ENCODE measurements at places on chromosomes 13 and 19. TPM values are rescaled to one million over a fixed set of nuclear protein-coding genes. Genes with fewer than 3 reads are reported as not detected.

DNA sequence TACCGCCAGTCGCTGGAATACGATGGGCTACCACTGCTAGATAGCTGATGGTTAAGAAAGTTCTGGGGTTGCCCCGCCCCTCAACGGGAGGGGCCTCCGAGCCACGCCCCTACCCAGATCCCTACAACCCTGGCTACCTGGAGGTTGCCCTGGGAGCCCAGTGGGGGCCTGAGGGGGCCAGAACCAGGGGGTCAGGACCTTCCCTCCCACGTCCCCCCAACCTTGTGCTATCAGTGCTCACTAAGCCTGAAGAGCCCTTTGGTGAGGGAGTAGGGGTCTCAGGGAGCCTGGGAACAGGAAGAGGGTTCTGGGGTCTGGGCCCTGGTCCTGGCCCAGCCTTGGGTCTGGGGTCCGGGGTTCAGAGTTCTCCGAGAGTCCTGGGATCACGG lies 8.9 kb downstream of the OCEL1 start:
- peak; percentile 44 for DNase-seq

DNA sequence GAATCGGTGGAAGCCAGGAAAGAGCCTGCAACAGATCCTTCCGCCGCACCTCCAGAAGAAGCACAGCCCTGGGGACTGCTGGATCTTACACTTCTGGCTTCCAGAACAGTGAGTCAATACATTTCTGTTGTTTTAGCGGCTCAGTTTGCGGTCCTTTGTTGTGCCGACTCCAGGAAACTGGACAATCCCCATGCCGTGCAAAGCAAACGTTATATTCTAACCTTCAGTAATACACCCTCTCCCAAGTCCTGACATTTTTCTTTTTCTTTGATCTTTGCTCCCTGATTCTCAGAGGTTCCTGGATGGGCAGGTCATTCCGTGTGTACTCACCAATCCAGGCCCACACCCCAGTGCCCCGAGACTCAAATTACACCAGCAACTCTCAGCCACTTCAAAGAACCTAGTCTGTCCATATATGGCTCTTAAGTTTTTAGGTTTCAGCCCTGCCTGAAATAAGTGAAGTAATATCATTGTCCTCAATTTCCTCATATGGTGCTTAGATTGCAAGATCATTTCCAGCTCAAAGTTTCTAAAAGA lies 387.1 kb upstream of the SGCG start:
- DNase-seq = no peak

- DNase-seq = no peak
Observed at GRCh38 chr13:43389983-43390382, 366.6 kb downstream of the DNAJC15 start.

The RNF17 gene
- not detected for total RNA-seq

DNA sequence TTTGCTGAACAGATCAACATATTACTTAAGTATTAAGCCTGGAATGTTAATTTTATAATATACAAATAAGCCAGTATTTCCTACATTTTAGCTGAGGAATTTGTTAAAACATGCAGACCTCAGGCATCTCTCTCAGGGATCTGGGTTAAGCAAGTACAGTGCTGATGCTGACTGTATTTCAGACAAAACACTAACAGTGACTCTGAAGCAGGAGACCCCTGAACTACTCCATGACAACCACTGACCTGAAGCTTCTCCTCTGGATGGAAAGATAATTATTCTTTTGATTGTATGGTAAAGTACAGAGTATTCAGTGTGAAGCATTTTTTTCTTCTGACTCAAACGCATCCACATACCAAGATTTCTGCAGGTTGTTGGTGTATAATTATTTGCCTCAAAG lies 680.8 kb downstream of the LIG4 start:
- no peak for DNase-seq

DNA sequence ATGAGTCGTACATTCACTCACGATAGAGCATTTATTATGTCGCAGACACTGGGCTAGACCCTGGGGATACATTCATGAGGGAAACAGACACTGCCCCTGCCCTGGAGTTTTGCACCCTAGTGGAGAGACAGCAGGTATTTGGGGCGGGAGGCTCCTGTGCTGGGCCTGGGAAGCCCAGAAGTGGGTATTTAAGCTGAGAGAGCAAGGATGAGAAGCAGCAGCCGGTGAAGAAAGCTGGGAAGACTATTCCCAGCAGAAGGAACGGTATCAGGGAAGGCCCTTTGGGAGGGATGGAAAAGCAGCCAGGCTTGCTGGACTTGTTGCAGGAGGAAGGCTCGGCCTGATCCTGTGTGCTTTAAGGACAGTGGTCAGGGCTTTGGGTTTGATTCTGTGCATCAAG lies 54.5 kb downstream of the CDADC1 start:
- DNase-seq = no peak

DNA sequence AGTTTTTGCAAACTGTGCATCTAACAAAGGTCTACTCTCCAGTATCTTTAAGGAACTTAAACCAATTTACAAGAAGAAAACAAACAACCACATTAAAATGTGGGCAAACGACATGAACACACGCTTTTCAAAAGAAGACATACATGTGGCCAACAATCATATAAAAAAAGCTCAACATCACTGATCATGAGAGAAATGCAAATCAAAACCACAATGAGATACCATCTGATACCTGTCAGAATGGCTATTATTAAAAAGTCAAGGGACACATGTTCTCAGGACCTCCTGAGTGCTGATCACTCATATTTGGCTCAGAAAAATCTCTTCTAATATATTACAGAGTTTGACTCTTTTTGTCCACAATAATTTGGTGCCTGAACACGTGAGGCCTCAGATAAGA lies 14.2 kb upstream of the LILRB1 start:
- DNase-seq = no peak

The PPM1N gene
- 2.2 TPM for total RNA-seq

The IGFL3 gene
- total RNA-seq = not detected

GRCh38 chr13:48000559-48001113 lies 437 bp downstream of the SUCLA2 start:
- peak; percentile 10 for DNase-seq

The CLC gene
- total RNA-seq = 0.35 TPM

DNA sequence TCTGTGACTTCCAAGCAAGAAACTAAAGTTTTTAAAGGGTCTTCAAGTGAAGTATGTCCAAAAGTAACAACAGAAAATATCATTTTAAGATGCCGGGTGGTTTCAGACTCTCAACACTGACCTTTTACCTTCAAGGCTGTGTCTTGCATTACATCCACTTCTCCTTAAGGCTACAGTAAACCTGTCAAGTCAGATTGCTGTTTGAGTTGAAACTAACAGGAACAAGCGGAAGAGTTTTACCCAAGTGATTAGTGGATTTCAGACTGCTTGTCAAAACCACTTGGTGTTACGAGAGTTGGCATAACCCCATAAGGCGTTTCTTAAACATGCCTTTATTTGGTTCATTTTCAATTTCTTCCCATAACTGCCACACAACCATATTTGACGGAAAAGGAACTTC lies 283.1 kb downstream of the DCT start:
- no peak for DNase-seq

The ZNF649 gene
- 13.9 TPM for total RNA-seq

- DNase-seq = no peak
Observed at GRCh38 chr19:1354970-1355567, 28.6 kb upstream of the NDUFS7 start.

The CEACAM6 gene
- 61.6 TPM for total RNA-seq

DNA sequence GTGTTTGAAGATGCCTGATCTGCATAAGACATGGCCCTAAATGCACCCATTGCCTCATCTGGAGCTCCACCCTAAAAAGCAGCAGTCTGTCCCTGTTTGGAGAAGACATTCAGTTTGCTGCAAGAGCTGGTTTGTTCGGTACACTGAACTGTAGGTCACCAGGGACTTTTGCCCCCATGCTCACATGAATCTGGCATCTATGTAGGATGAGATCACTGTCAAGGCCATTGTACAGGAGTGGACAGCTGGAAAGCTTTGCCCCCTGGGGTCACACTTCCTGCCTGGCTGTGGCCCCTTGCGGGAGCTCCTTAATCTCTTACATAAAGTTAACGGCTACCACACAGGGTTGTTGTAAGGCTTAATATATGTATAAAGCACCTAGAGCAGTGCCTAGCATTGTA lies 73.0 kb downstream of the IPO5 start:
- no peak for DNase-seq

- no peak for DNase-seq
Observed at GRCh38 chr13:46041419-46041839, 11.1 kb downstream of the ZC3H13 start.

The PHLDB3 gene
- total RNA-seq = 35.3 TPM

GRCh38 chr13:81986308-81986707 lies 1645.4 kb upstream of the SPRY2 start:
- no peak for DNase-seq

DNA sequence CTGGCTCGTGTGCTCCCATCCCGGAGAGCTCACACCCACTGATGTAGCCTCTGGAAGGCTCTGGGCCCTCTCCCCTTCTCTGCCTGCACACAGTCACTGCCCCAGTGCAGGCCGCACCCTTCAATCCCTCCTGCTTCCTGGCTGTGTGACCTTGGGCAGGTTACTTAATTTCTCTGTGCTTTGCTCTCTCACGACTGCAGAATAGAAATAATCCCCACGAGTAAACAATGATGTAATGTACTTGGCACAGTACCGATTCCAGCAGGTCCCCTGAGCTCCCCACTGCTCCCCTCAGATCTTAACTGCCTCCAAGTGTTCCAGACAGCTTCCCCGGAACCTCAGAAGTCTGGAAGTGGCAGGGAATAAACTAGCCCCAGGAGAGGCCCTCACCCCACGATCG lies 16.1 kb downstream of the LIG1 start:
- DNase-seq = no peak

- DNase-seq = no peak
Observed at GRCh38 chr13:112871742-112872141, 97.3 kb upstream of the MCF2L start.

The CRX gene
- not detected for total RNA-seq

GRCh38 chr13:112252804-112253590 lies 123.2 kb upstream of the SPACA7 start:
- DNase-seq = no peak

- no peak for DNase-seq
Observed at GRCh38 chr13:23433171-23434153, at the start of gene SACS. SACS (minus strand) TSS chr13:23433702; CDS start chr13:23411239, 22,463 bp downstream.

The HOMER3 gene
- total RNA-seq = 24.5 TPM

DNA sequence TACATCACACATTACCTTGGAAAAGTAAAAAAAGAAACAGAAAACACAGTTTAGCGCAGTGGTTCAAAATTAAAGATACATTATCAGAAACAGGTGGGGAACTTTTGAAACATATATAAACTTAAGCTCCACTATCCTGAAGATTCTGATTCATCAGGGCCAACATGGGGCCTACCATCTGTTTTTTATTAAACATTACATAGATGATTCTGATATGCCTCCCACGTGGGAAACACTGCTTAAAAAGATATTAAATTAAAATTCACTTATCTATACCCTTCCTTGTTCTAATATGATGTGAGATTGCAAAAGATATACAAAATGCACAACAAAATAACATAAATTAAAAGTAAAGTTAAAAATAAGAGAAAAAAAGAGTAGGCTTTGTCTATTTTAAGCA lies 125.0 kb downstream of the VWA8 start:
- DNase-seq = no peak

GRCh38 chr13:27037571-27037970 lies 134.0 kb downstream of the USP12 start:
- no peak for DNase-seq

GRCh38 chr19:12867120-12868099 lies 13.8 kb downstream of the DNASE2 start:
- peak; percentile 47 for DNase-seq

- no peak for DNase-seq
Observed at GRCh38 chr19:4108767-4109625, 14.9 kb downstream of the MAP2K2 start.

The TMEM255B gene
- 17.0 TPM for total RNA-seq

- DNase-seq = peak; percentile 37
Observed at GRCh38 chr13:98033277-98034247, 80.1 kb downstream of the IPO5 start.

- DNase-seq = no peak
Observed at GRCh38 chr13:59679254-59679653, 484.5 kb downstream of the DIAPH3 start.

DNA sequence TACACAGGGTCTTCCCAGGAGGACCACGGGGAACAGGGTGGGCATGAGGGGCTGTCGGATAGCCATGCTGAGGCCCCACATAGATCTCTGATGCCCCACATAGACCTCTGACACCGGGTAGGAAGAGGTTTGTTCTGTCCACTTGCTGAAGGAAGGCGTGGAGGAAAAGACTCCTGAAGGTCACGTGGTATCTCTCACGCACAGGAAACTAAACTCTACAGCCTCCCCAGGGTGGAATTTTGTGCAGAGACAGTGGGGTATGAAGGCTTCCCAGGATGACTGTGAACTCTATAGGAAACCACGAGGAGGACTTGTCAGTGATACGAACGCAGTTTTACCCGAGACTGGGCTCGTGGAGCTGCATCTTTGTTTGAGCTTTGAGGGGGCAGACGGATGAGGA lies 2.8 kb downstream of the EVI5L start:
- no peak for DNase-seq

- DNase-seq = peak; percentile 66
Observed at GRCh38 chr13:29595380-29596063, at the start of gene SLC7A1. SLC7A1 (minus strand) TSS chr13:29595688; CDS start chr13:29536188, 59,500 bp downstream.

The GPC5 gene
- total RNA-seq = 2.2 TPM

DNA sequence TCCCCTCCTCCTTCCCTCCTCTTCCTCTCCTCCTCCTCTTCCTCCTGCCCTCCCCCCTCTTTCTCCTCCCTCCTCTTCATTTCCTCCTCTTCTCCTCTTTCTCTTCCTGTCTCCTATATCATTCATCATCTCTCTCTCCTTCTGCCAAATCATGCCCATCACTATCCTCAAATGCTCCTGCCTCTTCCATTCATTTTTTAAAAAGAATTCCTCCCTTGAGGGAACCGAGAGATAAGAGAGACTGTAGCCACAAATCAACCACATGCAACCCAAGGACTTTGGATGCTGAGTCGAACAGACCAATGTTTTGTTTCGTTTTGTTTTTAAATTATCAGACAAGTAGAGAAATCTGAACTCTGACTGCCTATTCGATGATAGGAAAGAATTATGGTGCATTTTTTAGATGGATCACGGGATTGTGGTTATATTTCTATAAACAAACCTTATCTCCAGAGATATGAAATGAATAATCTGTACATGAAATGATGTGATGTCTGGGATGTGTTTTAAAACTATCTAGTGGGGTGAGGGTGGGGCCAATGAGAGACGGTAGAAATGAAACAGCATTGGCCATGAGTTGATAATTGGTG lies 9.5 kb upstream of the ZNF541 start:
- no peak for DNase-seq

- DNase-seq = no peak
Observed at GRCh38 chr13:56902276-56902675, 238.4 kb upstream of the PRR20A start.

DNA sequence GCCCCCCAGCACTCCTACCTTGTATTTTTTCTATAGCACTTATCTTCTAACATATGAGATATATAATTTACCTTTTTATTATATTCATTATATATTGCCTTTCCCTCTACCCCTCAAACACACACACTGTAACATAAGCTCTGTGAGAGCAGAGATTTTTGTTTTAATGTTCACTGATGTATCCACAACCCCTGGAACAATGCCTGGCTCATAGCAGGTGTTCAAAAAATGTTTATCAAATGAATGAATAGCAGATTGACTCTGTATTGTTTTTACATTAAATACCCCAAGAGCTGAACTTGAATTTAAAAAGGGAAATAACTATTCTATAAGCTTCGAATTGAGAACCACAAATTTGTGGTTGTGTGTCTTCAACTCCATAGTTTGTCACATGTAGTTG lies 11.0 kb downstream of the POLR1D start:
- no peak for DNase-seq

GRCh38 chr19:51926426-51926783 lies 867 bp upstream of the ZNF613 start:
- no peak for DNase-seq

The MBD3L3 gene
- total RNA-seq = not detected

The TUBB4A gene
- total RNA-seq = 1.8 TPM

GRCh38 chr19:16018801-16019551 lies 57.3 kb upstream of the TPM4 start:
- no peak for DNase-seq

The CEACAM16 gene
- 0.12 TPM for total RNA-seq
